ENCODE measurements at places on chromosomes 16 and 17. TPM values are rescaled to one million over a fixed set of nuclear protein-coding genes. Genes with fewer than 3 reads are reported as not detected.

Gene RAP1GAP2
- 81.1 TPM for total RNA-seq

Gene TBC1D26
- not detected for total RNA-seq

Gene AATK
- 29.1 TPM for total RNA-seq

Gene PDE6G
- total RNA-seq = not detected

Gene CTRB2
- total RNA-seq = 18,538 TPM

Gene NLRP1
- 14.3 TPM for total RNA-seq

Gene SLFN11
- total RNA-seq = 9.2 TPM

Gene TRIM25
- 13.5 TPM for total RNA-seq

Gene KRTAP3-2
- not detected for total RNA-seq

Gene CD300C
- 0.52 TPM for total RNA-seq

Gene TBC1D3G
- total RNA-seq = not detected

Gene TBC1D3B
- total RNA-seq = not detected

Gene FGF11
- not detected for total RNA-seq

Gene GPR139
- total RNA-seq = not detected

Gene HES7
- total RNA-seq = not detected

Gene ABAT
- 27.0 TPM for total RNA-seq

Gene DNAI2
- not detected for total RNA-seq

Gene ST6GALNAC2
- 10.1 TPM for total RNA-seq

Gene ACSM2A
- not detected for total RNA-seq

Gene ITGAD
- total RNA-seq = not detected

Gene RND2
- 0.52 TPM for total RNA-seq

Gene ORMDL3
- total RNA-seq = 65.6 TPM

Gene B4GALNT2
- total RNA-seq = not detected

Gene ABCA9
- 8.8 TPM for total RNA-seq

Gene KRTAP4-1
- not detected for total RNA-seq

Gene COQ7
- 9.1 TPM for total RNA-seq

Gene GAST
- total RNA-seq = not detected
